ENCODE measurements at places on chromosomes 16 and 17.
A peak's percentile ranks its signal among the peaks of the same experiment; 100 is the strongest.

- DNase-seq: no peak
Measured at GRCh38 chr17:65190467-65191097, 53.4 kb downstream of the RGS9 start.

DNA sequence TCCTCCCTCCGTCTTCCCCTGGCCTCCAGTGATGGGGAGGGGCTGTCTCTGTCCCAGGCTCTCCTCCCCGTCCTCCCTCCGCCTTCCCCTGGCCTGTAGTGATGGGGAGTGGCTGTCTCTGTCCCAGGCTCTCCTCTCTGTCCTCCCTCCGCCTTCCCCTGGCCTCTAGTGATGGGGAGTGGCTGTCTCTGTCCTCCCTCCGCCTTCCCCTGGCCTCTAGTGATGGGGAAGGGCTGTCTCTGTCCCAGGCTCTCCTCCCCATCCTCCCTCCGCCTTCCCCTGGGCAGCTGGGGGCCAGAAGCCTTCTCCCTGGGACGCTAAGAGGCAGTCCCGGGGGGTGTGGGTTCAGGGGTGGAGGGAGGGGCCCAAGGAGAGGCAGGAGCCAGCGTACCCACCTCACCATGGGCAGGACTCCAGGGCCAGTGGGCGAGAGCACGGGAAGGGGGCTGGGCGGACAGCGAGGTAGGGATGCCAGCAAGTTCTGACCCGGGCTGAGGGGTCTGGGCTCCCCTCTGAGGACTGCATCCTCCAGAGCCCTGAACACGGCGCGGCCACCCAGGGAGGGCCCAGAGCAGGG lies 14.8 kb downstream of the UTS2R start:
- no peak for DNase-seq

DNA sequence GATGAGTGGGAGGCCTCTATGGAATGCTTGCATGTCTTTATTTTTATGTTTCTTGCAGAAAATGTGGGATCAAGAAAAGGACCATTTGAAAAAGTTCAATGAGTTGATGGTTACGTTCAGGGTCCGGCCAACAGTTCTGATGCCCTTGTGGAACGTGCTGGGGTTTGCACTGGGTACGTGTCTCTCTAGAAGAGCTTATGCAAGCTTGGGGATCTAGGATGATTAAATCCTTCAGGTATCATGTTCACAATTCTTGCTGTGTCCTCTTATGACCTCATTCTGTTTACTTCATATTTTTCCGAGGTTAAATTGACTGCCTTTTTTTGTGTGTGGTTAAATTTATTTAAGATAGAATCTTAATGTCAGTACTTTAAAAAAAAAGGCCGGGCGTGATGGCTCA lies 6.4 kb downstream of the COQ7 start:
- no peak for DNase-seq

DNA sequence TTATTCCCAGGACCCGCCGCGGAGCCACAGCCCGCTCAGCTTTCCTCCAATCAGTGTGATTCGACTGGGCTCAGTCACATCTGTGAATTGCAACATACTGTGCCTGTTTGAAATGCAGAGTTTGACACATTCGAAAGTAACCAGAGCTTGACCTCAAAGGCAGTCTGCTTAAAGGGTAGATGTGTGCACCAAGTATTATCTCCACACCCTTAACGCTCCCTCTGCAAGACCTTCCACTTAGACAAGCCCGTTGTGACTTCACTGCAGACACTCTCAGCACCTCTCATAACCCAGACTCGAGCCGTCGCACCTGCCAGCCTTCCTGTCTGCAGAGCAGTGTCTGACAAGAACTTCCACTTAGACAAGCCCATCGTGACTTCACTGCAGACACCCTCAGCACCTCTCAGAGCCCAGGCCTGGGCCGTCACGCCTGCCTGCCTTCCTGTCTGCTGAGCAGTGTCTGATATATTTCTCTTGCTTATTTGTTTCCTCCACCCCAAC lies 3.7 kb downstream of the KLHDC4 start:
- no peak for DNase-seq

- no peak for DNase-seq
Measured at GRCh38 chr17:47918006-47918405, 22.0 kb downstream of the SP2 start.

GRCh38 chr17:68452724-68453290 lies 4.5 kb downstream of the WIPI1 start:
- DNase-seq: no peak

- DNase-seq: peak; percentile 65
Measured at GRCh38 chr16:74700438-74701225, at the start of gene MLKL. MLKL (minus strand) TSS chr16:74700862; CDS start chr16:74695757, 5,105 bp downstream.

DNA sequence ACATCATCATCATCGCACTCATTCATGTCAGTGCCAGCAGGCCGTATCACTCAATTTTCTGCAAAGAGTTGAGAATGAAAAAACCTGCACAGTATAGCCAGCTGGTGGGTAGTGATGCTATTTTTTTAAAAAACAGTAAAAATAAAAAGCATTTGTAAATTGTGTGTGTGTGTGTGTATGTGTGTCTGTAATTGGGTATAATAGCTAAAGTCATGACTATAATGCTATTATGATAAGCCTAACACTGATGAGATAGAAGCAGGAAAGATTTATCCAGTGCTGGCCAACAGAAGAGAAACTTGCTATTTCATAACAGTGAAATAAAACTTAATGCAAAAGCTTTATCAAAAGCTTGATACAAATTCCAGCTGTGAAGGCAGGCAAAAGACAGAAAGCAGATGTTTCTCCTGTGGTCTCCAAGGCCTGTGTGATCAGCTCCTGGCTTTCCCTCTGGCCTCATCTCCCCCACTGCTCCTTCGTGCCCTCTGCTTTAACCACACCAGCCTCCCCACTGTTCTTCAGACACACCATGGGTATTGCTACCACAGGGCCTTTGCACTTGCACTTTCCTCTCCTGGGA lies 206.2 kb upstream of the IRX5 start:
- DNase-seq: no peak

DNA sequence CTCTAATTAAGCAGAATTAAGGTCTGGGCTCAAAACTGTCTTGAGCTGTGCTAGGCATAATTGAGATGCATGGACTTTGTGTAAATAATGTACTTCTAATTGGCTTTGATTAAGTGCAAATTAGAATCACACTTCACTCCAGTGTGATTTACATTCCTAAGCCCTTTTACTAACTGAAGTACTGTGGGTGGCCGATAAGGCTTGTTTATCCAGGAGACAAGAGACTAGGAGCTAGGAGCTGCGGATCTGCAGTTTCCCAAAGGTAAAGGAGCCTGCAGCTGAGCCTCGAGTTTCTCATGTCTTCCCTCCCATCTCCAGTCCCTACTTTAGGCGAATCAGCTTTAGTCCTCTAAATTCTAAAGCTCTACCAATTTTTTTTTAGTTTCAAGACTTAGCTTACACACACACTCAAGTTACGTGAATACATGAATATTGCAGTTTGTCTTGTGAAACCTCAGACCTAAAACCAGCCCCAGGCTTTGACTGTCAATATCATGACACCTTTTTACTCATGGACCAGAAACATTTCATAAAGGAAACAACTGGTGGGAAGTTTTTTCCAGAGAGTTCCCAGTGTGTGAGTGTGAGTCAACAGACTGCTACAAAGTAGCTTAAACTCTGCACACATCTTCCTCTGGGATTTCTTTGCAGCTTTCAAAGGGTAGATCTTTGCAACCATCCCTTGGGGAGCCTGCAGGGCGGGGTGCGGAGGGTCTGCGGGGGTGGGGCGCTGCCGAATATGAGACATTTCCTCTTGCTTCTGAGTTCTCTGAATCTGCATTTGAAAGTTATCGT lies 113.9 kb upstream of the TBX2 start:
- no peak for DNase-seq

DNA sequence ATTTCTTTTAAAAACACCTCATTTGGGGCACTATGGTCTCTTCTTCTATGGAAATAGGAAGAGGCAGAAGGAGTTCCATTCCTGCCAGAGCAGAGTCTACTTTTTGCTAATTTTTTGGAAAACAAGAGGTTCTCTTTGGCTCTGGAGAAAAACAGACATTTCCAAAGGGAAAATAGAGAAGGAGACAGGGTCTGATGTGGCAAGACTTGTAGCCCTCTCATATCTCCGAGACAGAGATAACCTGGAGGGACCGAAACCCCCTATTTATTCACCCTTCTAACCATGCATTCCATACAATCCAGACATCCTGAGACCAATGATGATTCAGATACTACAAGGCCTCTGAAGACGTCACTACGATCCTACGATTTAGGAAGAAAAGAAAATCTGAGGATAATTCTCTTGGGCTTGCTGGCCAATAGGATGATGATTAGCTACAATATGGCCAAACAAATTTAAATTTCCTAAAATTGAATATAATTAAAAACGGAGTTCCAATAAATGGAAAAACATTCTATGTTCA lies 70.2 kb downstream of the HIC1 start:
- no peak for DNase-seq

GRCh38 chr17:78196716-78197115 lies 9.6 kb downstream of the AFMID start:
- DNase-seq: no peak

DNA sequence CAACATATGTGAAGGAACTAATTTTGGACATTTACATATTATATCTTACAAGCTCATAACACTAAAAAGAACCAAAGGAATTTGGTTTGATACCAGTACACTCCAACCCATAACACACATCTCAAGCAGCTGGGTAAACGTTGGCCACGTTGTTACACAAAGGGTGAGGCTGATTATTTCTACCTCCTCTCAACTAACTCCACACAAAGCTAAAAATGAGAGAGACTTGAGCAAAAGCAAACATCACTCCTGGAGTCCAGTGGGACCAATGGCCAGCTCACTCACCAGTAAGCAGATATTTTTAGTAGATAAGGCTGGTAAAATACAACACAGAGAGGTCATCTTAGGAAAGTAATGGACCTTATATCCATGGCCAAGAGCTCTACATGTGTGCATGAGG lies 207.6 kb downstream of the MRTFB start:
- DNase-seq: no peak

- DNase-seq: no peak
Measured at GRCh38 chr17:76485569-76485968, 15.7 kb downstream of the RHBDF2 start.

DNA sequence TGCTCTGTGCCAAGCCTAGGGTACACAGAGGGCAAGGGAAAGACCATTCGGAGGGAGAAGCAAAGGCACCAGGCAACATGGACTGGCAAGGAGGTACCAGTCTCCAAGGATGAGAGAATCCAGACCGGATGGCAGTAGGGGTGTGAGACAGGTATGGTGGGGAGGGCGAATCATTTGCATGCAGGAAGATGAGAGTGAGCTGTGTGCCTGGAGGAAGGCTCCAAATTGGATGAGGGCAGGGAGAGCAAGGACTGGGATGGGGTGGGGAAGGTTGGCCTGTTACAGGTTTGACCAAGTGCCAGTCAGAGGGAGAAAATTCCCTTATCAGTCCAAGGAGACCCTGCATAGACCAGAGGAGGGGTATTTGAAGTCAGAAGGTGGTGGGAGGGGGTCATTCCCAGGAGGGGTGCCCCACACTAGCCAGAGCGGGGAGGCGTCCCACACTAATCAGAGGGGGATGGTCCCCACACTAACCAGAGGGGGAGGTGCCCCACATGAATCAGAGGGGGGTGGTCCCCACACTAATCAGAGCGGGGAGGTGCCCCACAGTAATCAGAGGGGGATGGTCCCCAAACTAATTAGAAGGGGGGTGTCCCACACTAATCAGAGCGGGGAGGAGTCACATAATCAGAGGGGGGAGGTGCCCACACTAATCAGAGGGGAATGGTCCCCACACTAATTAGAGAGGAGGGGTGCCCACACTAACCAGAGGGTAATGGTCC lies 737 bp downstream of the CANT1 start:
- no peak for DNase-seq

- no peak for DNase-seq
Measured at GRCh38 chr16:88507231-88507743, 54.2 kb downstream of the ZFPM1 start.

- DNase-seq: no peak
Measured at GRCh38 chr16:87891764-87892163, 22.5 kb upstream of the SLC7A5 start.

Data from activated CD4-positive, alpha-beta T cell treated with anti-CD3 and anti-CD28 coated beads for 4 hours (primary cell).